ENCODE measurements at places on chromosomes 2 and 18. TPM values are rescaled to one million over a fixed set of nuclear protein-coding genes. Genes with fewer than 3 reads are reported as not detected.

Gene SOX11
- total RNA-seq, result 0.08 TPM

GRCh38 chr2:86211033-86211795, 12.0 kb downstream of the MRPL35 start:
- peak; percentile 7 for DNase-seq

DNA sequence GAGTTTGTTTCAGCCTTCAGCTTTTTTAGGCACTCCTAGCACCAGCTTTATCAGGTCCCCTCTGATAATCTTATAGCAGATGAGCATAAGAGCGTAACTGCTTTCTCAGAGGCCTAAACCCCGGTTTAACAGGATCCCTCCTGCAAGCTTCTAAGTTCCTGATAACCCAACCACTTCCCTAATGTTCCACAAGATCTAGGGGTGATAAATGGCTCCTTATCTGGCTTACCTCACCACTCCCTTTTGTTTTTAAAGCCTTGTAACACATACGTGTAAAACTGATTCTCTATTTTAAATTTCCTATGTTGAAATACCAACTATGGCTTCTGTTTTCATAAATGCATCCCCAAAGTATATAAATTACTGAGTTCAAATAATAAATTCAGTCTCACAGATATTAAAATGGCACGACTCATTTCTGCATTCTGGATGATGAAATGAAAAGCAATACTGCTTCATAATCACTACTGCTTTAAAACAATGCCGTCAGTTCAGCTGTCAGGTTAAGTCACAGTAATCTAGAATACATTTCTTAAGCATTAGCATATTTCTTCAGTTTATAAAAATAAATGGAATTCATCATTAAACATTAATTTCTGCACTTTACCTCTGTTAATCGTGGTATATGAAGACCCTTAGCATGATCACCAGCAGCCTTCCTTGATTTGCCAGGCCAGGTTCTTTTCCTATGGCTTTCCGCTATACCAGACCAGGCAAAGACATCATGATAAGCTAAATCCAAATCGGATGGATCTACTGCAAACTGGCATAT, 126.3 kb downstream of the C2orf74 start:
- no peak for DNase-seq

DNA sequence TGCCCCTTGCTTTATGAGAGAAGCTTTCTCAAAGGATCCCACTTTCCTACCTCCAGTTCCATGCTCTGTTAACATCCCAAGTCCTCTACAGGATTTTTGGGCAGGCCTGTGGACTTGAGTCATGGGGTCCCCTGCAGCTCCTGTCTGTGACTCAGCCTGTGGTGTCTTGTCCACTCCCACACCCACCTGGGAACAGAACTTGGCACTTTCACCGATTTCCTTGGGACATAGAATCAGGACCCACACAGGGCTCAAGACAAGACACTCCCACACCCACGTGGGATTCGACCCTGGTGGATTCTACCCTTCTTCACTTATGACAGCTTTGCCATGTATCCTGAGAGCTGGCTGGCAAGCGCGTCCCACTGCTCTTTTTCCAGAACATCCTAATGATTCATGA, 30.7 kb upstream of the HDAC4 start:
- no peak for DNase-seq

DNA sequence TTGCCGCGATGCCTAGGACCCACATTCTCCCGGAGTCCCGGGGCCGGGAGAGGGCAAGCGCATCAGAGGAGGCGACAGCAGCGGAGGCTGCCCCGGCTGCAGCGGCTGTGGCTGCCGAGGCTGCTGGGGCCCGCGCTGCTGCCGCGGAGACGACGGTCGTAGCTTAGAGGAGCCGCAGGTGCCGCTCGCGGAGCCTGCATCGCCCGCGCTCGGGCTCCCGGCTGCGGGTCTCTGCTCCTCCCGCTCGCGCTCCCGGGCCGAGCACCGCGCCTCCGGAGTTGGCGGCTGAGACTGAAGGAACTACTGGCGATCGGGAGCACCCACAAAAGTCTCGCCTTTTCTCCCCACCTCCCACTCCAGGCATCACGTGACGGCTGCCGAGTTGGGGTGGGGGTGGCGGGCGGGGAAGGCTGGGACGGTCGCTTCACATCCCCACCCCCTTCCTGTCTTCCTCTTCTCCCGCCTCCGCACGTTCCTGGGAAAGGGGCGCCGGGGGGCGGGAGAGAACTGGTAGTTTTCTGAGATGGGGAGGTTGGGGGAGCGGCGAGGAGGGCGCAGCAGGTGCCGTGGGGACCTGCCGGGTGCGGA, at the start of gene LYPD1:
TSS of gene LYPD1 (minus strand) at position 298 of the 588 bp plus-strand sequence. CDS start at position 25, 273 bp downstream.
- DNase-seq, result no peak

DNA sequence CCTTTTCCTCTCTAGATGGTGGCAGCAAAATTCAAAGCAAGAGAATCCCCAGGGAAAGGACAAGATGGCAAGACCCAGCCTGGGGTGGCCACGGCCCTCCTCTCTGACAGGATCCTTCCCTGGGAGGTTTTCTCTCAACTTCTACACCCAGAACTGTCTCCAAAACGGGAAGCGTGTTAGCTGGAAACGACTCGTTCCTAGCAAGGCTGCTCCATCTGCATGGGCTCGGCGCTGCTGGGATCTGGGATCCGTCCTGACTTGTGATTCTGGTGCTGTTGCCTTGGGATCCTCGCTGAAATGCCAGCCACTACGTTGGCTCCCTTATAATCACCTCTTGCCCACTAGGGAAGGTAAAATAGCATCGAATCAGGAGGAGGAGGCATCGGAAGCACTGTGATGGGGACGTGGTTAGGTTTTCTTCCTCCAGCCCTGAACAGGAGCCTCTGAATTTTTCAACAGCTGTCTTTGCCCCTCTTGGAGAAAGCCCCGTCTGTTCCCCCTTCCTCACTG, 514.8 kb upstream of the MYT1L start:
- no peak for DNase-seq

Measured in testis (tissue), 5 donors.